ENCODE measurements at places on chromosomes 12 and 14.
A peak's percentile ranks its signal among the peaks of the same experiment; 100 is the strongest.

DNA sequence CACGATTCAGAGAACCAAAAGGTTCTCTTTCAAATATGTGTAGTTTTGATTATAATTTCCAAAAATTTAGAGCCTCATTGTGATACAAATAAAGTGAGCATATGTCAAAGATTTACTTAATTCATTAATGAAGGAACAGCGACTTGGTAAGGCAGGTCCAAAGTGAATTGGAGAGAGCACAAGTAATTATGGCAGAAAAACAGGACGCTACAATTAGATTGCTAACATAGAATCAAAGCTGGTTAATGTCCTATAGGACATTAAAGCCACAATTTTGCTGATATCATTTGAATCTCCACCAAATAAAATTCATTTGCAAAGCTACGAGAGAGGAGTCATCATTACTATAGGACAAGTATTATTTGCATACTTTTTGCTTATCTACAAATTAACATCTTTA is 164.2 kb downstream of the CCER1 start:
- DNase-seq, result no peak

- peak; percentile 47 for DNase-seq
Observed at GRCh38 chr12:15444523-15444922, 122.2 kb downstream of the PTPRO start.

- no peak for DNase-seq
Observed at GRCh38 chr14:88227693-88228092, 95.4 kb downstream of the KCNK10 start.

DNA sequence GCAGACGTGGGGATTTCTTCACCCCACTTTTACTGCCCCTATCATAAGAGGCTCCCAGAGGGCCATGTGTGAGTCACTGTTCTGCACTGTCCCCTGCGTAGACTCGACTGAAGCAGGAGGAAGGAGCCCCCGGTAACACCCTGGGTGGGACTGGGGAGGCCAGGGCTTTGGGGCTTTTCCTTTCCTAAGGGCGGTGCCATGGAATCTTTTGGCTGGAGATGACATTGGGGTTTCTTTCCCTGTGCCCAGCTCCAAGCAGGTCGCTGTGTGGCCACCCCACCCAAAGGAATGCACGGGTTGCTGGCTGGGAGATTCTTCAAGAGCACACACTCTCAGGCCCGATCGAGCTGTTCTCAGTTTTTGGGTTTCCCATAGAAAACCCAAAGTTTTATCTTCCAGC is 62.3 kb upstream of the RIN3 start:
- no peak for DNase-seq

GRCh38 chr12:131644481-131644880 is 66.4 kb upstream of the SFSWAP start:
- DNase-seq, result no peak

DNA sequence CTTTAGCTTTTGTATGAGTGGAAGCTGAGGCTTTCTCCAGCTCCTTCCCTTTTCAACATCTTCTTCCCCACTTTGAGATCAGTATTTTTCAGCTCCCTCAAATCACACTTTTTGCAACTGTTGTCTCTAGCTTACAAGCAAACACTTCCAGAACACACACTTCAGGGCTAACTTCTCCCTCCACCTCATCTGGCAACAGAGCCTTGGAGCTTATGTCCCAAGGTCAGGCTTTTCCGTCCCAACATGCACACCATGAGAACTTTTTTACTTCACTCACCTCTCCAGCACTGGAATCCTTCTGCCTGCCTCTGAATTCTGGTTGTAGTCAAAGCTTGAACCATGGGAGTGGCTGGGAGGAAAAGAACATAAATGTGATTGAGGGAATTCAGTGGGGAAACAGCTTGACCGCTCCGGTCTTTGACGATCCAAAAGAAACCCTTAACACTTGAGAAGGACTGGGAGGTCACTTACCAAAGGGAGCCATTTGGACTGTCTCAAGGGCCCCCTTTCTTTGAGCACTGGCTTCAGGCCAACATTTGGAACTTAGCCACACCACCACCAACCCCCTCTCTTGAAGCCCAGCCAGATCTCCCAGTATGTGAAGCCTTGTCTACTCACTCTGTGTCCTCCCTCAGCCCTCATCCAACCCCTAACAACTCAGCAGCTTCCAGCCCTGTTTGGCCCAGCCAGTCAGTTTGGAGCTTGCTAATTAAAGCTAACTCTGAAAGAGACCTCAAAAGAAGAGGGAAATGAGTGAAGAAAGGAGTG is 3.9 kb upstream of the BLOC1S1 start:
- DNase-seq, result no peak

- DNase-seq, result no peak
Observed at GRCh38 chr12:51330186-51330585, 6.2 kb upstream of the BIN2 start.

- no peak for DNase-seq
Observed at GRCh38 chr14:65072937-65073336, 29.4 kb downstream of the MAX start.

DNA sequence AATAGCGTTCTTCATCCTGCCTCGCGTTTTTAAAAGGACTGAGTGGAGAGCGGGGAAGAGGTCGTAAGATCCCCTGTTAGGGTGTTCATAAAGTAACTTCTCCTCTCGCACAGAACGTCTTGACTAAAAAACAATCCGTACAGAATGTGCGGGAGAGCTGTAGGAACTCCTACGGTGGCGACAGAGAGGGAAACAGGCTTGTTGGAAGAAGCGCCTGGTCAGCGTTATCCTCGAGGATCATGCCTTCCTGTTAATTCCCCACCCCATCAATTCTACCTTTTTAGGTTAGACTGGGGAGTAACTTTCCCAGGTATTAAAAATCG is 399 bp upstream of the WASHC4 start:
- peak; percentile 65 for DNase-seq

- DNase-seq, result no peak
Observed at GRCh38 chr12:54611715-54612149, 23.0 kb downstream of the LACRT start.

- DNase-seq, result no peak
Observed at GRCh38 chr14:32109676-32110547, 32.8 kb downstream of the ARHGAP5 start.

GRCh38 chr12:81208187-81208911 is 130.5 kb downstream of the ACSS3 start:
- DNase-seq, result no peak

- DNase-seq, result no peak
Observed at GRCh38 chr14:42806909-42807315, 1200.2 kb downstream of the LRFN5 start.

DNA sequence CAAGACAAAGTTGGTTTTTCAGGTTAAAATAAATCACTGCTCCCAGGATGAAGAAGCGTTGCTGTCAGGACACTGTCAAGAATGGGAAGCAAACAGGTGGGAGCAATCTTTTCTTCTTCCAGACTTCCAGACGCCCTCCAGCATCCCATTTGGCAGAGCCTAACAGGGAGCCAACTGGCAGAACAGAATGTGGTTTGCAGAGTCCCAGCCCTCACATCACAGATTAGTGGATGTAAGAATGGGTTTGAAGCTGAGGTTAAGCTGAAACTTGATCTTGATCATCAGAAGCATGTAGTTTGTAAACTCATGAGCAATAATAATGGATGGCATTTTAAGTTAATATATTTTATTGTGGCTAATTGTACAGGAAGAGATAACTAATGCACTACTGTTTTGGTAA is 636.4 kb downstream of the SLC6A15 start:
- no peak for DNase-seq

- no peak for DNase-seq
Observed at GRCh38 chr14:29627137-29627536, 300.5 kb downstream of the PRKD1 start.

DNA sequence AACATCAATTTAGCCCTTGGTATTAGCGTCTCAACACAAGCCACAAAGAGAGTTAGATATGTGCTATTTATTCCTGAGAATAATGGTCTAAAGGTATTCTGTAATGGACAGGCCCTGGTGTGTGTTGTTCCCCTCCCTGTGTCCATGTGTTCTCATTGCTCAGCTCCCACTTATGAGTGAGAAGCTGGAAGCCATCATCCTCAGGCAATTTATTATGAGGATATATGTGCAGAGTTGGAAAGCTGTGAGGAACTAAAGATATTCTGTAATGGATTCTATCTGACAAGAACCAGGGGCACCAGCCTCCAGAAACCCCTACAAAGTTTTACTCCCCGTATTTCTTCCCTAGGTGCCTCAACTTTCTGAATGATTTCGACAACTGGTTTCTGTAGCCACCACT is 210.8 kb downstream of the GRIN2B start:
- DNase-seq, result no peak

DNA sequence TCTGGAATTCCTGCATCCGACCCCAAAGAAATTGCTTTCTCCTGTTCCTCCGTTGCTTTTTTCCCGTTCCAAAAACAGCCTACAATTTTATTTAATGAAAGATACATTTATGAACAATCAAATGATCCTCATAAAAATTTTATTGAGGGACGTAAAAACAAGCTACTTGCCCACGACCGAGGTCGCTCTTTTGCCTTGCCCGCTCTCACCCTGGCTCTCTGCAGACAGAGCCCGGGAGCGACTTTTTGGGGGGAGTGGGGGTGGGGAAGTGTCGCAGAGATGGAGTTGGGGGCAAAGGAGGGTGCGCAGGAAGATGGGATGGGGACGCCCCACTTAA is 1.1 kb upstream of the HOXC9 start:
- no peak for DNase-seq

DNA sequence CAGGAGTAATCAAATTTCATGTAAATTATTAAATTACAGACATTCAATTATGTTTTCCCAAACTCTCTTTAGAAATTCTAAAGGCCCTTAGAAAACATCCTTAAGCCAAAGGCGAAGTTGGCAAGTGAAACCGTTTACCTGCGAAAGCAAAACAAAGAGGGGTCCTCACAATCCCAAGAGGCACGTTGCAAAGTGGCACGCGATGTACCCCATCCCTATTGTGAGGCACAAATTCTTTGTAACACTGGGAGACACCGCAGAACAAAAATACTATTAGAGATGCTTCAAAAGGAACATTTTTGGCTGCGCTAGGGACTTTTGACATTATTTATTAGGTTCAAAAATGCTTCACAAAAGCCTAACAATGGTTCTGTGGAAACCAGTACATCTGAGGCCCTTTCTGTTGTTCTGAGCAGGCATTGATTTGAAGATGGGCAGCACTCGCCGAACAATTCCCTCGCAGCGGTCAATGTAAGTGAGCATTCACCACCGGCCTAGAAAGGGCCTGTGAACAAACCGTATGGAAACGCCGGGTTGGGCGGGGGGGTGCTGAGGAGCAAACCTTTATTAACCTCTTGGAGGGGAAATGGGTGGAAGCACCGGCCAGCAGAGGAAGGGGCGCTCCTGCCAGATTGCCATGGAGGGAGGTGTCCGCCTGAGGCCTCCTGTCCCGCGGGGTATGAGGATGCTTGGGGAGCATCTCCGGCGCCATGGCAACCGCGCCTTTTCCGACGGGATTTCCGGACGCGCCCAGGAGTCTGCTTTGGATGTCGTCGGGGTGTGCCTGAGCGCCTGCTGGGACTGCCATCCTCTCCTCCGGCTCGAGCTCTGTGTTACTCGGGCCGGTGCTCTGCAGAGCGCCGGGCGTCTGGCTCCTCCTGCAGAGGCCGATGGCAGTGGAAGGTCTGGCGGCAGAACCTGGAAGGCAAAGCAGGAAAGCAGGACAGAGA is 193.9 kb downstream of the C12orf42 start:
- peak; percentile 94 for DNase-seq

DNA sequence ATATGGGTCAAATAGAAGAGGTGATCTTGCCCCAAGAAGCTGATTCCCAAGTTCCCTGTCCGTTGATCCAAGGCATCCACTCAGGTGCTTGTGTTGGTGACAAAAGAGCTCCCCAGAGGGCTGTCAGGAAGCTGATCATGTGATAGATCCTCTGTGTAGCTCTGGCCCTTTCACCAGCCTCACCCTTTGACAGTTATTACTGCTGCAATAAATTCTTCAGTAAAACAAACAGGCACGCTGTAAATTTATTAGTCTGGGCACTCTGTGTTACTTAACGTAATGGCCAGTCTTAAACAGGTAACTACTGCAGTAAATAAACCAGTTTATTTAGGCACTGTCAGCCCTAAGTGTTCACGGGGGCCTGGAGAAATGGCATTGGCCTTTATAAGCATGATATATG is 473.9 kb downstream of the BCL11B start:
- peak; percentile 18 for DNase-seq

DNA sequence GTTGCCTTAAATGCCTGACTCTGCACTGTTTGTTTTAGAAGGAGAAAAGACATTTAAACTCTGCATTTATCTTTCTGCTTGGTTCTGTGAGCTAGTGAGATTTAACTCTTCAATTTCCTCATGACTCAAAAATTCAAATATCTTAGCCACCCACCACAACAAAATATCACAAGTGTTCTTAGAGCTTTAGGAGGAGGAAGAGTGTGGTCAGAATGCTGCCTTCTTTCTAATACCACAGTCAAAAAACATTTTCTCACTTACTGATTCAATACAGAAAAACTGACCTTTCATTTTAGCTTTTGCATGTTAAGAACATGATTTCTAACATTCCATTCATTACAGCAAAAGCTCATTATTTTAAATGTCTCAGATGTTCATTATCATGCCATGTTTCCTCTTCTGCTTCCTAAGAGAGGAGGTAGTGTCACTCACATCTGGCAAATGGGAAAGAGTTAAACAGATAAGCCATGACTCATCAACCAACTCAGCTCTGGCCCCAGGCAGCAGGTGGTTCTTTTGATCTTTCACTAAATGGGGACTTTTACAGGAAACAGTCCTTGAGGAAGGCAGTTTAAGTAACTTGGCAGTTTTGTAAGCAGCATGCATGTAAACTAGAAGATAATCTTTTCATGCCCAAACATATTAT is 56.4 kb upstream of the RNU6-8 start:
- no peak for DNase-seq

- DNase-seq, result no peak
Observed at GRCh38 chr12:44369998-44370397, 506.1 kb downstream of the NELL2 start.

DNA sequence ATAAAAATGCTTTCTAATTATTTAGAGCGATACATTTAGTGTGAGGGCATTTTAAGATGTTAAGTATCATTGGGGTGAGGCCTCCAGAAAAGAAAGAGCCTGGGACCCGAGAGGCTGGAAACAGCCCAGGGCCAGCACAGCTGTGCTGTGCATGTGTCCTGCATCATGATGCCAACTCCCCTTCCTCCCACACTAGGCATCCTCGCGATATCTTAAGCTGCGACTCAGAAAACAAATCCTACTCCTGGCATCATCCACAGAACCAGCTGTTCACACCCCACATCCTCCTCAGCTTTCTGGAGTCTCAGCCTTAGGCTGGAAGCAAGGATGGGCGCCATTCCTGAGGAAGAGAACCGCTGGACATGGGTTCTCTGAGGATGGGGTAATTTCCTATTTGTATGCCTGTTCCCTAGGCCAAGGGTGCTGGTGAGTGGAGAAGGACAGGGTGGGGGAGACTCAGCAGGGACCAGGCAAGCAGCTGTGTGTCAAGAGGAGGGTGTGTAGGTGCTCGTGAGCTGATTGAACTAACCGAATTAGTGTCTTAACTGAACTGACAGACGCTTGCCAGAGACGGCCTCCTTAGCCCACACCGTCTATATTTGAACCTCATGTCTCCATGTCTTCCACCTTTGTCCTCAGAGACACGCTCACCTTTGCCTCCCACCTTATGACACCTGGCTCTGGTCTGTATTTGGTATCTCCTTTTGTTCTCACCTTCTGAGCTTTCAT is 15.6 kb upstream of the MCRS1 start:
- no peak for DNase-seq

Measured in NCI-H1930 (cell line).